Adipocyte (in vitro differentiated cells): ENCODE measurements at places on chromosomes 13 and 19.

DNA sequence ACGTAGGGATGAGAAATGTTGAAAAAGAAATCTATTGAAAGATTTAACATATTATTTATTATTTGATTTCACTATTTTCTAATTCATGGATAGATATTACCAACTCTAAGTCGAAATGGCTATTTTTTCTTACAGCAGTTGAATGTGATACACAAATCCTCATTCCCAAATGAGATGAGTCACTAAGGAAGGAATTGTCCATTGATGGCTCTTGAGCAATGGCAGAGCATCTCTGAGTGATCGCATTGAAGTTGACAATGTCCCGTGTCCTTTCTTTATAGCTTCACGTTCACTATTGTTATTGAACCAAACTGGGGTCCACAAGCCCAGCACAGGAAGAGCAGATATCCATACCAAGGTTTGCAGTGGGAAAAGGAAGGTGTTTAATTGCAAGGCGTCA lies 648.3 kb upstream of the SPRY2 start:
- DNase-seq: no peak

DNA sequence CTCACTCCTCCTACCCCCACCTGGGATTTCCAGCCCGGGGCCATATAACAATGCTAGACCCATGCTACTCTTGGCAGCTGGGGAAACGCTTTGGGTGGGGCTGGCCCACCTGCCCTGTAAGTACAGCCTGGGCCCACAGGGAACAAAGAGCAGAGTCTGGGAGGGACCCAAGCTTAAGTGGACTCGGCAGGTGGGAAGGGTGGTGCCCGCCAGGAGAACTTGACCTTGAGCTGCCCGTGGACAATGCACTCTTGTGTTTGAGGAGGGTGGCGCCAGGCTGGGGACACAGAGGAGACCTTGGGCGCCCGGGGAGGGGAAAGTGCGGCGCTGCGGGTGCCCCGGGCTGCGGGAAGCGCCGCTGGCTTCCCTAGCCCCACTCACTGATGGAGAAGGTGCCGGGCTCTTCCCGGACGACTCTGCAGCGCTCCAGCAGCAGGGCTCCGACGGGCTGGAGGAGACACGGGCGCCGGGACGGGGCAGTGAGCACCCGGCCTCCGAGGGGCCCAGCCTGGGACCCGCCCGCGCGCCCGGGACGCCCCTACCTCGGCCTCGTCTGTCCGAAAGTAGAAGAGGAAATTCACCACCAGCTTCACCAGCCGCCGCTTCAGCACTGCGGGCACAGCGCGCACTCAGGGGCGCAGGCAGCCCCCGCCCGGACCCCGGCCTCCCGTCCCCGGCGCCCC lies 607 bp downstream of the PLEKHJ1 start:
- DNase-seq: peak; percentile 52

DNA sequence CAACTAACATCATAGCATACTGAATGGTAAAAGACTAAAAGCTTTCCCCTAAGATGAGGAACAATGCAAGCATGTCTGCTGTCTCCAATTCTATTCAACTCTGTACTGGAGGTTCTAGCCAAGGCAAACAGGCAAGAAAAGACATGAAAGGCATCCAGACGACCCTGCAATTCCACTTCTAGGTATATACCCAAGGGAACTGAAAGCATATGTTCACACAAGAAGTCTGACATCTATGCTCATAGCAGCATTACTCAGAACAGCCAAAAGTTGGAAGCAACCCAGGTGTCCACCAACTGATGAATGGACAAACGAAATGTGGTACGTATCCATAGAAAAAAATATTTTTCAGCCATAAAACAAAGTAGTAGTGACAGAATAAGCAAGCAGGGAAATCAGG lies 39.1 kb downstream of the PEPD start:
- no peak for DNase-seq

- DNase-seq: no peak
These were observed 35.4 kb downstream of the DOCK9 start for GRCh38 chr13:98942485-98942884.

DNA sequence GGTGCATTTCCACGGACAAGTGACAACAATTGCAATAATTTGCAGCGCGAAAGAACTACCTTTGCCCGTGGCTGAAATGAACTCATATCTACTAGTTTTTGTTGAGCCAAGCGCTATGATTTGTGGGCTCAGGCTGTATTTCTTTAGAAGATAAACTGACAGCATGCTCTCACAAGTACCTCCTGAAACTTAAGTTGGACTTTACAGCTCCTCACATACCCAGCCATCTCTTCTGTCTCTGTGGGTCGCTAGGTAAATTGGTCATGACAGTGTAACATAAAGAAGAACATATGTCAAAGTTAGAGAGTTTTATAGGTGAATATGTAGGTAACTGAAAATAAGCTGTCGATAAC lies 839 bp downstream of the COG6 start:
- DNase-seq: no peak

DNA sequence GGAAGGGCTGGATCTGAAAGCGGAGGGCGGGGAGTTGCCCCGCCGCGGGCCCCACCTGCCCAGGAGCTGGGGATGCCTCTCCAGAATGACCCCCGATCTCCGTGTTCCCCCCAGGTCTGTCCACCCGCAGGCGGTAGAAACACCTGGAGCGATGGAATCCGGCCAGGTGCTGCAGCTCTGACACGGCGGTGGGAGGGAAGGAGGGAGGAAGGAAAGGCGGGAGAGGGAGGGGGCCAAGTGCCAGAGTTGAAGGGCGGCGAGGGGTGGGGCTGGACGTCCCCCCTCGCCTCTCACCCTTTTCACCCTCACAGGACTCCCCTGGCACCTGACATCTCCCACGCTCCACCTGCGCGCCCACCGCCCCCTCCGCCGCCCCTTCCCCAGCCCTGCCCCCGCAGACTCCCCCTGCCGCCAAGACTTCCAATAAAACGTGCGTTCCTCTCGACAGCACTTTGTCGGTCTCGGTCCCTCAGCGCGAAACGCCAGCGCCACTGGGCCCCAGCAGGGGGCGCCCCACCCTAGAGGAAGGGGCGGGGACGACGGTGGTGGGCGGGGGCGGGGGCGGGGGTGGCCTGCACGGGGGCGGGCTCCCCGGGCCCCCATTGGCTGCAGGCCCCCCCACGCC lies 337 bp upstream of the FXYD7 start:
- DNase-seq: peak; percentile 64
